ENCODE measurements at places on chromosomes 12 and 14.

- no peak for DNase-seq
Measured at GRCh38 chr14:88476214-88476774, 78.5 kb downstream of the PTPN21 start.

- no peak for DNase-seq
Measured at GRCh38 chr14:48584031-48584430, 908.6 kb upstream of the MDGA2 start.

GRCh38 chr12:16272222-16272621, 5.3 kb downstream of the SLC15A5 start:
- DNase-seq: no peak

- no peak for DNase-seq
Measured at GRCh38 chr12:39612250-39612649, 7.4 kb downstream of the ABCD2 start.

GRCh38 chr12:105315726-105316125, 14.8 kb upstream of the C12orf75 start:
- no peak for DNase-seq

- DNase-seq: peak; percentile 93
Measured at GRCh38 chr12:14264778-14265177, 100.7 kb upstream of the ATF7IP start.

DNA sequence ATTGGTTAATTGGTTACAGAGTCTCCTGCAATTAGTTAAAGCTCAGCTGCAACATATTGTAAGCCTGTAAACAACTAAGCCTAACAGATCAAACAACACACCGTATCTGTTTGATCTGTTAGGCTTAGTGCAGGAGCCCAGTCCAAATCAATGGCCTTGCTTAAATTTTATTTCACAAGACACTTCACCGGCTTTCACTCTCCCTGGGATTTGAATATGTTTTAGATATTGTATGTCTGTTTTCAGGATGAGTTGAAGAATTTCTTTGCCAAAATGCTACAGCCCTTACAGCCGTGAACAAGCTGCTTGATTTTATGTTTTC, 5.5 kb upstream of the RNASE1 start:
- DNase-seq: no peak

GRCh38 chr14:29321646-29322045, 555.1 kb downstream of the FOXG1 start:
- no peak for DNase-seq

DNA sequence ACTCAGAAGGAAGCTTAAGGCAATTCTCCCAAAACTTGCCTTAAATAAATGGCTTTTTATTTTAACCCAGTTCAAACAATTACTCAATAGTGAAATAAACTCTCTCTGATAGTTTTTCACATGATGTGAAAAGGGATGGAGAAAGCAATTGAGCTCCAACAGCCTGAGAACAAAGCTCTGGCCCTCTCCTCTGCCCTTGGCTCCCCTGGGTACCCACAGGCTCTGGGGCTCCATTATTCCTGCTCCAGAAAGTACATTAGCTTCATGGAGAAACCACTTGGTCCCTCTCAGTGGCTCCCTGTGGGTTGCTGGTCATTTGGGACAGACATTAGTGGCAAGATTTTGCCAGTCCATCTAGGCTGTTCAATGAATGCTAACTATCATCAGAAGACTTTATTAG, 242.8 kb downstream of the ATP23 start:
- DNase-seq: no peak

DNA sequence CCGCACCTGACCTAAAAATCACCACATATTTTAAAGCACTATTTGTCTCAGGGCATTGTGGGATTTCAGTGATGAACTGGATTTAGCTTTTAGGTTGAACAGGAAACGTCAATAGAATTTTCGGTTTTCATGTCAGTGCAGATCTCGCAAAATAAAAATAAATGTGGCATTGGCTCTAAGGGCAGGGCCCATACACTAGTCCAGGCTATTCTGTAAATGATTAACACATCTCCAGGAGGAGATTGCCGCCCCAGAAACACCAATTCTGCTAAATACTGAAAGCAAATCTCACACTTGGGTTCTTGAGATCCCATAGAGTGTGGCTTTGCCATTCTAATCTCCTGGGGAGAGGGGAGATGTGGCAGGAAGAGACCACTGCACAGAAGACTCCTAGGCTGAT, 1494.0 kb upstream of the TMEM132C start:
- no peak for DNase-seq

DNA sequence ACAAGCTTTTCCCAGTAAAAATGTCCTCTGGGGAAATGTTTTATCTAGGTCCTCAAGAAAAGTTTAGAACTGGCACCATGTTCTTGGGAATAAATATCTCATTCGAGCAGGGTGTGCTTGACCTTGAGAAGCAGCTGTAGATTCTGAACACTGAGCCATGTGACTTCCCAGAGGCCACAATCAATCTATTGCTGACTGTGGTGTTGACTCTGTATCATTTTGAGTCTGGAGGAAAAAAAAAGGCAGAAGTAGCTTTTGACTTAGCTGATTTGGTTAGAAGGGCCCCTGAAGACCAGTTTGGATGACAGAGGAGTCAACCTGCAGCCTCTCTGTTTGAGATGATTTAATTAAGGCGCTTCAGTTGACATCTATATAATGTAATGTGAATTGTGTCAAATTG, 592.4 kb upstream of the SEL1L start:
- no peak for DNase-seq

- no peak for DNase-seq
Measured at GRCh38 chr12:51889216-51890132, 1.6 kb downstream of the ANKRD33 start.
